Urinary bladder (tissue), 4 donors: ENCODE measurements at places on chromosomes 6 and 20. TPM values are rescaled to one million over a fixed set of nuclear protein-coding genes. Genes with fewer than 3 reads are reported as not detected.

TGM2 gene
- total RNA-seq: 75.7 TPM

C20orf144 gene
- total RNA-seq: not detected

PBOV1 gene
- total RNA-seq: not detected

VGLL2 gene
- 0.11 TPM for total RNA-seq

SPATA25 gene
- total RNA-seq: 1.7 TPM

ADGB gene
- total RNA-seq: 0.05 TPM

MAP7 gene
- total RNA-seq: 10.4 TPM

RGS17 gene
- total RNA-seq: 6.6 TPM

SULF2 gene
- 34.7 TPM for total RNA-seq

PRRT1 gene
- 0.42 TPM for total RNA-seq

C20orf141 gene
- not detected for total RNA-seq

LAMA5 gene
- total RNA-seq: 40.4 TPM

CAGE1 gene
- total RNA-seq: not detected

DSP gene
- total RNA-seq: 33.9 TPM

ADGRF4 gene
- total RNA-seq: 3.2 TPM

DLL1 gene
- total RNA-seq: 5.9 TPM

TRERF1 gene
- total RNA-seq: 12.1 TPM

MYCT1 gene
- total RNA-seq: 25.1 TPM

DDR1 gene
- 33.8 TPM for total RNA-seq

TULP1 gene
- total RNA-seq: 1.3 TPM

HLA-DQB1 gene
- total RNA-seq: 4.0 TPM

OPRM1 gene
- total RNA-seq: 1.2 TPM

SLC22A16 gene
- 0.63 TPM for total RNA-seq

CD24 gene
- total RNA-seq: 283 TPM

TNNC2 gene
- total RNA-seq: 23.2 TPM

HLA-F gene
- 12.5 TPM for total RNA-seq

TNXB gene
- total RNA-seq: 171 TPM

POPDC3 gene
- 2.5 TPM for total RNA-seq

SPATS1 gene
- total RNA-seq: not detected

HLA-DQA1 gene
- 16.0 TPM for total RNA-seq

MAS1 gene
- 0.05 TPM for total RNA-seq

PLAGL2 gene
- 3.0 TPM for total RNA-seq

LY6G6C gene
- total RNA-seq: not detected

HSD17B8 gene
- 7.6 TPM for total RNA-seq

ZNF165 gene
- total RNA-seq: 1.0 TPM

PDYN gene
- total RNA-seq: not detected

CYP39A1 gene
- 13.3 TPM for total RNA-seq

MTFR2 gene
- total RNA-seq: 1.6 TPM
